Right lung (tissue), 10 donors: ENCODE measurements at places on chromosomes 12 and 14.

DNA sequence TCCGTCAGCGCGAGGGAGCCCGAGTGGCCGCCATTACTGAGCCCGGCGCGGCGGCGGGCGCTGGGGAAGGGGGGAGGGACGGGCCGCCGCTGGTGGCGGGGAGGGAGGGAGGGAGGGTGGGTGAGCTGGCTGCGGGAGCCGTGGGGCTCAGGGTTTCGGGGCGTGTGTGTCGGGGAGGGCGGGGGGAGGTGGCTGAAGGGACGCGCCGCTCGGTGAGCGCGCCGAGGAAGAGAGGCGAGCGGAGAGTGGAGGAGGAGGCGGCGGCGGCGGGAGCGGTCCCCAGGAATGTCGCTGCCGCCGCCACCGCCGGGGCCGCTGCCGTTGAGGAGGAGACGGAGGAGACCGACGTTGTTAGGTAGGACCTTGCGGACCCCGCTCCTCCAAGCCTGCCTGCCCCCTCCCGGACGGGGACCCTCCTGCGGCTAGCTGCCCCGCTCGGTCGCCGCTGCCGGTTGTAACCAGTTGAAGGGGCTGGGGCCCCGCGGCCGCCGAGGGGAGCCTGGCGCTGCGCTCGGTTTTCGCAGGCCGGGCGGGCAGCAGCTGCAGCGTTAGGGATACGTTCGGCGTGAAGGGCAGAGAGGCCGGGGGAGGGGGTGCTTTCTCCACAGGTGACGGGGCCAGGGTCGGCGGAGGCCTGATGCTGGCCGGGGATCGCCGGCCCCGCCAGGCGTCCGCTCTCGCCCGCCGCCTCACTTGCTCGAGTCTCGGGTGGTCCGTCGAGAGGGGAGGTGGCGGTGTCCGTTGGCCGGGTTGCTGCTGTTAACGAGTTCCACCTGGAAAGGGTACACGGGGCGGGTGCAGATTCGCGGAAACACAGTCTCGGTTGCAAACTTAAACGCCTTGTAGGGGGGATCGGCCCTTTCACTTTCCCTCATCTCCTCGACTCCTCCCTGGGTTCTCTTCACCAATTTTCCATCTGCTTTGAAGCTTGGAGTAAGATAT, at the start of gene ARHGAP5:
Gene ARHGAP5, plus strand, starts transcription at position 224 of the 942 bp plus-strand sequence. CDS start 13,366 bp downstream, outside the sequence.
- DNase-seq = peak; percentile 74

DNA sequence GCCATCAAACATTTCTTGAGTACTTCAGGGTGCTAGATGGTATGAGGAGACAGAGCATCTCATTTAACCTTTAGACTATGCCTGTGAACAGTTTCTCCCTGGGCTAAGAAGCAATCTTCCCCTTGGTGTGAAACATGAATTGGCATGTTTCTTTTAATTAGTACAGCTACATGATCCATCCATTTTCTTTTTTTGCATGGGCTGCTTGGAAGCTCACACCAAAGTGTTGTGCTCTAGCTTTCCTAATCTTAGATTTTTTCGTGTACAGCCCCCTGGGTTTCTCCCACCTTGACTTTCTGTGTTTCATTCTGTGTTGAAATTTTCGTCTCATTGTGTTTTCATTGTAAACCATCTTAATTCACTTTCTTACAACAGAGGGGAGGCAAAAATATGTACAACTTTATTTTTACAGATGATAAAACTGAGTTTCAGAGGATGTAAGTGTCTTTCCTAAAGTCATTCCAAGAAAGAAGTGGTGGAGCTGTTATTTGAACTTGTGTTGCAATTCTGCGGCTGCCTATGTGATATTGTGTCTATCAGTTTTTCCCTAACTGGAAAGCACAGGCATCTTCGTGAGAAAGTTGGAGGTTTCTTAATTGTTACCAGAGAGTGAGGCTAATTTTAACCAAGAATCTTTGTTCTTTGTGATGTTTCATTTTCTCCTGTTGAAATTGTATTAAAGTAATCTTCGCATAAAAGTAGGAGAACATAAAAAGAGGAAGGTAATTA, 64.5 kb downstream of the DAAM1 start:
- no peak for DNase-seq

DNA sequence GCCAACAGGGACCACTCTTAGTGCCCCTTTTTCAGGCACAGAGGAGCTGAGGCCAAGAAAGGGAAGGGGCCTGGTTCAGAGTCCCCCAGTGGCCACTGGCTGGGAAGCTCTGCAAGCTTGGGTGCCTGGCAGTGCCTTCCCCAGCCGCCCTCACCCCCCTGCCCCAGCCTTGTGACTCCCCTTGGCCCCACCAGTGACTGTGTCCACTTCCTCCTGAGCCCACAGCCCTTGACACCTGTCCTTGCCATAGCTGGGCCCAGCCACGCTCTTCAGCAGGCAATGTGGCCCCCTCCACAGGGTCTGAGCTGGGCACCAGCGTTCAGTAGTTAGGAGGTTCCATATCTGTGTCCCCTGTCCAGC, 19.0 kb upstream of the C14orf180 start:
- no peak for DNase-seq

DNA sequence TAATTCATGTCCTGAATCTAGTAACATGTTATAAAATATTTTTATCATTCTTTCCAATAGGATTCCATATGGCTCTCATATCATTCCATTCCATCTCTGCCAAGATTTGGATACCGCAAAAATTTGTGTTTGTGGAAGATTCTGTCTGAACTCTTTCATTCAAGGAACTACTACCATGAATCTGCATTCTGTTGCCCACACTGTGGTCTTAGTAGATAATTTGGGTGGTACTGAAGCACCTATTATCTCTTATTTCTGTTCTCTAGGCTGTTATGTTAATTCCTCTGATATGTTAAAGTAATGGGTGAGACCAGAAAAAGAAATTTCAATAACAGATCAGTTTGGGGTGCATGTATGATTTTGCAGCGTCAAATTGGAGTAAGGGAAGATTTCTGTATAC, 6.2 kb downstream of the RPL36AL start:
- no peak for DNase-seq
